ENCODE measurements at places on chromosomes 13 and 19.

- no peak for DNase-seq
Observed at GRCh38 chr13:24050292-24050711, 110.2 kb upstream of the SPATA13 start.

DNA sequence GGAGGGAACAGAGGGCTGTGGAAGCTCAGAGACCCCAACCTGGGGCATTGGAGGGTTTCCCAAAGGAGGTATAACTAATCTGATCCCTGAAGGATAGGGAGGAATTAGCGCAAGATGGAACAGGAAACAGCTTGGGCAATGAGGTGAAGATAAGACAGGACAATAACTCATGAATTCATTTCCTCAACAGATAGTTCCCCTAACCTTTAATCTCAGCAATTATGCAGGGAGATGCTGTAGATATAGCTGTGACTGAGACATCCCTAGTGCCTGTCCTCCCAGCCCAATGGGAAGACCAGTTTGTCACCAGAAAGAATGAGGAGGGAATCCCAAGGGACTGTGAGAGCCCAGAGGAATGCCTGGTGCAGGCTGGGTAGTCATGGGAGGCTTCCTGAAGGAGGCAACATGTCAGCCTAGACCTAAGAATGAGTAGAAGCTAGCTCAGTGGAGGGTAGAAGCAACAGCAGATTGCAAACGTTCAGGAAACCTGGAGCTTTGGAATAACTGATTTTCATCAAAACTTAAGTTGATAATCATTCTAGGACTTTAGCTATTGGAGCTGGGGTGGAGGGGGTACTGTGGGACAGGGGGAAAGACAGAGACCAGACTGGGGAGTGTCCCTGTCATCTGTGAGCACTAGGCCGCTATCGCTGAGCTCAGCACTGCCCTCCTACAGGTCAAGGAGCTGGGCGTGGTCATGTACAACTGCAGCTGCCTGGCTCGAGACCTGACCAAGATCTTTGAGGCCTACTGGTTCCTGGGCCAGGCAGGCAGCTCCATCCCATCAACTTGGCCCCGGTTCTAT is 18.8 kb downstream of the HIPK4 start:
- DNase-seq: no peak

DNA sequence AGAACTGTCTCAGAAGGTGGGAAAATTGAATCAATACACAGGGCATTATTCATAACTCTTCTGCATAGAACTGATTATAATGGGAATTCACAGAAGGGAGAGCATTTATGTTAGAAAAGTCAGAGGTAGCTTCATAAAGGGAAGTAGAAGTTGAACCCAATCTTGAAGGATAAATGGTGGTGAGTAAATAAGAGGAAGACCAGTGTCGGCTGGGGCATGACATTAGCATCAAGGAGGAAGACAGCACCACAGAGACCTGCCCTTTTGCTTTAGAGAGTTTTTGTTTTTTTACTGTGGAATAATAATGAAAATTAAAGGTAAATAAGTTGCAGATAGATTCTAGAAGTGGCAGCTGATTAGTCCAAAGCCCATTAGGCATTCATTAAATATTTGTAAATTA is 21.9 kb downstream of the CDC16 start:
- no peak for DNase-seq

GRCh38 chr13:99055281-99055680 is 77.4 kb upstream of the DOCK9 start:
- DNase-seq: no peak
